ENCODE measurements at places on chromosomes 1 and 21.

GRCh38 chr1:19401535-19401889 lies 83.8 kb downstream of the CAPZB start:
- no peak for DNase-seq

DNA sequence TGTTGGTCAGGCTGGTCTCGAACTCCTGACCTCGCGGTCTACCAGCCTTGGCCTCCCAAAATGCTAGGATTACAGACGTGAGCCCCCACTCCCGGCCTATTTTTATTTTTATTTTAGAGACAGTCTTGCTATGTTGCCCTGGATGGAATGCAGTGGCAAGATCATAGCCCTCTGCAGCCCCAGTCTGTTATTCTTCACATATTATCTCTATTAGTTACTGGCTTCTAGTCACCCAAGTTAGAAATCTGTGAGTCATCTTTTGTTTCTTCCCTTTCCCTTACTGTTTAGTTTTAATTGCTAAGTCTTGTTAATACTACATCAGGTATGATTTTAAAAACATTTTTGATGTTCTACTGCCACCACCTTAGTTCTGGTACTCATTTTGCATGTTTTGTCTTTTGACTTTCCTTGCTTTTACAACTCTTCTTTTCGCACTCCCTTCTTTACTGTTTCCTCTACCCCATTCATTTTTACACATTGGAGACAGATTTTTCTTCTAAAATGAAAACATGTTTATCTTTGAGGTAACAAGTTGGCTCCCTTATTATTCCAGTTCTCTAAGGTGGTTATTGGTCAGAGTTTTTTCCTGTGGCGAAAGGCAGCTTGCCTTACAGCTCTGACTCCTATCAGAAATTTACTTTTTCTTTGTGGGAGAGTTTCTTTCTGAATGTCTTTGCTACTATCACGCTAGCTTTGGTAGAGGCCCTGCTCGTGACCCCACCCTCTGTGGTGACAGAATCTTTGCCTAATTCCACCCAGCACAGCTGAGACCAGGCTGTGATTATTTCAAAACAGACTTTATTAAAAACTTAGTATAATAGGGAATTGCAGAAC lies 19.5 kb downstream of the ZMYM4 start:
- DNase-seq, result peak; percentile 88

DNA sequence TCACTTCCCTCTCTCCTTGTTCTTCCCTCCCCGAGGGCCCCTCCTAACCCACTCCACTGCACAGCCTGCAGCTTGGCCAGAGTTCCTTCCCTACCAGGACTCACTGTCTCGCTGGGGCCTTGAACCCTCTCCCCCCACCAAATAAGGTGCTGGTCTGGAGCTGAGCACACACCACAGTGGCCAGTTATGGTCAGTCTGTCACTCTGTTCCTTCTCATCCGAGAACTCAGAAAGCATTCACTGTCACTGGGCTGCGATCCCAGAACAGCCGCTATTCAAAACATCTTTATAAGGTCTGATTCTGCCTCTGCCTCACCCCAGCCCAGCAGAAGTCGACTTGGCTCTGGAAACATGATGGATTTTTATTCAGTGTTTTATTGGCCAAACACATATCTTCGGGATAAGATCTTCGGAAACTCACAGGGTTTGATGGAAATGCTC lies 19.8 kb upstream of the LBR start:
- peak; percentile 50 for DNase-seq

DNA sequence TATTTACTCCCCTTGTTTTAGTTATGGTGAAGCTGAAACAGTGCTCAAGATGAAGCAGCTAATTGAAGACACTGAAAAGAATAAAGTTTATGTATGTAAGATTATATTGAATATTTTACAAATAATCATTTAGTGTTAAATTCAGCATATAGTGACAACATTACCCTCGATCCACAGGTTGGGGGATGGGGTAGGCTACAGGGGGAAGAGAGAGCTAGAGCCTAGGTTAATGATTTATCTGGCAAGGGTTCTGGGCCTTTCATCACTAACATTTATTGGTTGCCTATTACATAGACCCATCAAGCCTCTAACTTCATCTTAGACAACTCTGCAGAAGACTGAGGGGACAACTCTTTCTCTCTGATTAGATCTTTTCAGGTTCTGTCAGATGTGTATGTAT lies 21.3 kb downstream of the ZCCHC17 start:
- DNase-seq, result no peak

DNA sequence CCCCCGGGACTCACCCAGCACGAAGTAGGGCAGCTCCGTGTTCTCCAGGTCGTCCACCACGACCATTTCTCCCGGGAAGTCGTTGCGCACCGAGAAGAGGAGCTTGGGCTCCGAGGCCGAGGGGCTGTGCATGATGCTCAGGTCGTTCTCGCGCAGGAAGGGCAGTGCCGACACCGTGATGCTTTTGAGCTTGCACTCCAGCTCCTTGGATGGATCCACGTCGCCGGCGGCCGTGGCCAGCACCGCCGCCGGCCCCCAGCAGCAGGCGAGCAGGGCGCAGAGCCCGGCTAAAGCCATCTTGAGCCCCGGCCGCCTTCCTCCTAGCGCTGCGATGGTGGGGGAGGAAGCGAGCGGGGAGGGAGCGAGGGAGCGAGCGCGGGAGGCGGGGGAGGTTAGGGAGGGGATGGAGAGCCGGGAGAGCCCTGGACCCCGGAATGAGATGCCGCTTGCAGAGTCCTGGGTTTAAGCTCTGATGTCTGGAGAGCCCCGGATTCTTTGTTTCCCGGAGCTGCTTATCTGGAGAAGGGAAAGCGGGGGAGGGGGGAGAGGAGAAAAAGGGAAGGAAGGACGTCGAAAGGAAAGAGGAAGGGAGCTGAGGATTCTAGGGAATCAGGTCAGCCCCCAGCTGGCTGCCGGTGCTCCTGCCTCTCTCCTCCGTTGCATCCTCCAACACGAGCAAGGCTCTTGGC lies at the start of gene ASTN1:
Gene ASTN1 (minus strand): TSS at position 333 of the 689 bp plus-strand sequence. CDS start 36 bp downstream, at position 297.
- DNase-seq, result no peak

DNA sequence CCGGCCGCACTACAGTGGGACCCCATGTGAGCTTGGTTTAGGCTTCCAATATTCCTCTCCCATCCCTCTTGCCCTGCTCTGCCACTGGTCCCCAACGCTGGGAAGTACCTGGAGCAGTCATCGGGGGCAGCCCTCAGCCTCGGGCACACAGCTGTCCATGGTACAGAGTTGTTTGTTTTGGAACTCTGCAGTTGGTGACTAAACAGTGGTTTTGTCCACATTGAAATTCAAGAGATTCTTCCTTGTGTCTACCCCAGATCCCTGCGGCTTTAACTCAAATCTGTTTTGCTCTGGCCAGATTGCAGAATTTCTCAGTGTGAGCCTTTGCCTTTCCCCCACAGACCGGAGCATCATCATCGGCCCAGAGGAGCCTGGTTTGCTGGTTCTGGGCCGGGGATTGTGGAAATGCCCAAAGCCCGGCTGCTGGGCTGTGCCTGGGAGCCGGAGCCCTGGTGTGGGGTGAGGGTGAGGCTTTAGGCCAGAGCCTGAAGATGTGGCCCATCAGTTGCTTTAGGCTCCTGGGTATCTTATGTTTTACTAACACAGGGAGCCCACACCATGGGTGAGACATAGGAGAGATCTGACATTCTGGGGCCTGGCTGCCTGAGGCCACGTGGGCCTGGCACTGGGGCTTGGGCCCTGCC lies 93.2 kb downstream of the ARHGEF10L start:
- DNase-seq, result peak; percentile 90

DNA sequence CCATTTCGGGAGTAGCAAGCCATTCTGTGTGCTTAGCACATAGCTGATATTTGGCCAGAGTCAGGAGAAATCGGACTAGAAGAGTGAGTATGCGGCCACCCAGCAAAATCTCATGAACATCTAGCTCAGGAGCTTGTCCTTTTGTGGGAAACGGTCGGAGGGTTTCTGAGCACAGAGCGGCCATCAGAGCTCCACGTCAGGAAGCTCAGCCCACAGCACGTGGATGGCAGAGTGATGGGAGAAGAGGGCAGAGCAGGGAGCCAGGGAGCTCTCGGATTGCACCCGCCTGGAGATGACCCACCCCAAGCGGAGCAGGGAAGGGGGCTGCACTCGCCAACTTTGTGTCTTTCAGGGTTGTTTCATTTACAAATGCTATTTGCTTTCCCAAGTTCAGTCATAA lies 13.9 kb downstream of the RCAN3 start:
- DNase-seq, result no peak

GRCh38 chr1:93703643-93704042 lies 22.0 kb upstream of the BCAR3 start:
- peak; percentile 76 for DNase-seq
